NCI-H510A (cell line): ENCODE measurements at places on chromosomes 2 and 18.

DNA sequence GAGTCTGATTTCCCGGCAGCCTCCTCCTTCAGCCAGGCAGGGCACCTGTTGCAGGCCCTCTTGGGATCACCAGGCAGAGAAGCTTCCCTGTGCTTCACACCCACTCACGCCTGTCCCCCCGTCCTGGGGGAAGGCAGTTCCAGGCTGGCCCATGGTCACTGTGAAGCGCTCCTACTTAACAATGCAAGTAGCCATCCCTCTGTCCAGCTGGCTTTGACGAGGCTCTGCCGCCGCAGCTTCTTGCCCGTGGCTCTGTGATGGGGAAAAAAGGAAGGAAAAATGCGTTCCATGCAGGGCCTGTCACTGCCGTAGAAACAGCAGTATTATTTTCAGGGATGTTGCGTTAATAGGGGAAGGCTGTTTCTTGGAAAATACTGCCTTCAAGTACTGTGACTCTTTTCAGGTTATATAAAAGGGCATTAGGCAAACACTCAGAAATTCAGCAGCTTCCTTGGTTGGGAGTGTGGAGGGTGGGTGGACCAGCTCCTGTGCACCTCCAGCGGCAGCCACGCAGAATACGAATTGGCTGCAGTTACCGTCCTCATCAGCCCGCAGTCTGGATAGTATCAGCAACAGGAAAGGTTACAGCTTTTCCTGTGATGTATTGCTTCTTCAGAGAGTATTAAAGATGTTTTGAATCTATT is 232.3 kb downstream of the KLHL29 start:
- DNase-seq: peak; percentile 28

DNA sequence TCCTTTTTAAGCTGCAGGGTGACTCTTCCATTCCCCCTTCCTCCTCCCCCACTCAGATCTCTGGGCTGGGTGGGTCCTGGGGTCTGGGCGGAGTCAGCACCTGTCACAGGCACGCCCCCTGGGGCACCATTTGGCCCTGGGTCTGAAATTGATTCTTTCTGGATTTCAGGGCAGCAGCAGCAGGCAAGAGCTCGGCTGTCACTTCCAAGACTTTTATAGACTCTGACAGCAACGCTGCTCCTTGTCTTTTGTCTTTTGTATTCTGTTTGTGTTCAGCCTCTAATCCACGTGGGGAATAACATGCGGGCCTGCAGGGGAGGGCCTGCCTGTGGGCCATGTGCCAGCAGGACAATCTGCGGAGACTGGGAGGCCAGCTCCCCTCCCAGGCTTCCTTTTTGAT is 3.9 kb downstream of the BOD1L2 start:
- no peak for DNase-seq

- peak; percentile 89 for DNase-seq
Observed at GRCh38 chr18:76491473-76491775, 3.6 kb downstream of the ZNF516 start.

DNA sequence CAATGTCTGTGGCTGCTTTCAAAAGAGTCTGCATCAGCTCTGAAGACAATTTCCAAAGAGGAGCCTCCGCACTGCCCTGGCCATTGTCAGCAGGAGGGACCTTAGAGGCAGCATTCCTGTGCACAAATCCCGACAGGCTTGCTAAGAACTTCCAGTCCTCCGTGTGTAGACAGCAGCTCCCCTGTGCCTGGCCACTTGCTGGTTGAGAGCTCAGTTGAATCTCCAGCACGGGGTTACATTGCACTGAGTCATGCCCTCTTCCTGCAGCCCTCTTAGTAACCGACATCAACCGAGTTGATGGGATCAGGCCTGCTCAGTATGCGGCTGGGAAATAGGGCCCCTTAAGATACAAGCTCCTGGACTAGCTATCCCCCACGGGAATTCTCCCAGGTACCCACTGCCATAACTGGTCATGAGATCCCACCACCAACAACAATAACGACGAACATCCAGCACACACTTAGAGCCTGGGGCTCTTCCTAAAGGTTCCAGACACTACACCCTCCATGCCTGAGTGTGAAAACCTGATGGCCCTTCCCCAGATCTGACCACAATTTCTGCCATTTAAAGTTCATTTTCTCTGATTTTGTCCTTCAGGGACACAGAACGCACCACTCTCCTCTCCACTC is 12.0 kb downstream of the ATP6V1B1 start:
- no peak for DNase-seq

GRCh38 chr2:106561356-106561755 is 74.2 kb downstream of the CD8B2 start:
- no peak for DNase-seq

- DNase-seq: no peak
Observed at GRCh38 chr2:88059979-88060906, 4.7 kb upstream of the KRCC1 start.

GRCh38 chr2:55047677-55048299 is 2.5 kb downstream of the RTN4 start:
- peak; percentile 3 for DNase-seq

DNA sequence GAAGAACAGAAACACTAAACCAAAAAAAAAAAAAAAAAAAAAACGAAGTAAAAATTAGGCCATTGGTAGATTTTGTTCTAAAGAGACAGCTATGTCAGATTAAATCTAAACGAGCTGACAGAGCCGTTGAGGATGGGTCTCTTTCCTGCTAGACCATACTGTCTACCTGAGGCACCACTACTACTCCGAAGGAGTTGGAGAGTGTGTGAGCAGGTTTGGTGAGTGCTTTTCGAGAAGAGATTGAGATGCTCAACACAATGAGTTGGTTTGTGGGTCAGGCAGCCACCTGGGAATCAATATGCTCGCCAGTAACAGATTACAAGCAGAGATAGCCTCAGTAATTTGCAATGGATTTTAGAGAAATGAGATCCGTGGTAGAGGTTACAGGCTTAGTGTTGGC is 281.5 kb upstream of the EPAS1 start:
- DNase-seq: no peak

GRCh38 chr2:6423157-6423556 is 442.6 kb downstream of the CMPK2 start:
- DNase-seq: no peak

- no peak for DNase-seq
Observed at GRCh38 chr2:8132879-8133278, 549.0 kb upstream of the ID2 start.

DNA sequence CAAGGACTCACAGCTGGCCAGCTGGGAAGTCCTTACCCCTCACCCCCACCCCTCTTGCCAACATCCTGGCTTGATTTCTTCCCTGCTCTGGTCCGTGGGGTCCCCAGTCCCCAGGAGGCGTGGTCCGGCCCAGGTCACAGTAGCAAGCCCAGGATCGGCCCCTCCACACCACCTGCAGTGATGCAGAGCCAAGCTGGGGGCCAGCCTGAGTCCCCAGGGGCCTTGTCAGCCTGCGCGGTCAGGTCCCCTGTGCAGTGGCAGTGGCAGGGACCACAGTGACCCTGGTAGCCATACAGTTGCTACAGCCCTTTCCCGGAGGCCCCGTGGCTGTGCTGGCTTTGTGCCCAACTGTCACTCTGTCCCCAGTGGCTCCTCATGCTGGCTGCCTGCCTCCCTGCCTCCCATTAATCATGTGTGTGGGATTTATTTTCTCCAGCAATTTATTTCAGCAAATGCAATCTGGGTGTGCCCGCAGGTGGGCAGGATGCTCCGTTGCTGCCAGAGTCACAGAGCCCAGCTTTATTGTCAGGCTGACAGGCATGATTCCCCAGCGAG is 8.8 kb upstream of the PRSS56 start:
- DNase-seq: no peak

GRCh38 chr2:43001055-43001378 is 208.6 kb upstream of the HAAO start:
- DNase-seq: no peak

DNA sequence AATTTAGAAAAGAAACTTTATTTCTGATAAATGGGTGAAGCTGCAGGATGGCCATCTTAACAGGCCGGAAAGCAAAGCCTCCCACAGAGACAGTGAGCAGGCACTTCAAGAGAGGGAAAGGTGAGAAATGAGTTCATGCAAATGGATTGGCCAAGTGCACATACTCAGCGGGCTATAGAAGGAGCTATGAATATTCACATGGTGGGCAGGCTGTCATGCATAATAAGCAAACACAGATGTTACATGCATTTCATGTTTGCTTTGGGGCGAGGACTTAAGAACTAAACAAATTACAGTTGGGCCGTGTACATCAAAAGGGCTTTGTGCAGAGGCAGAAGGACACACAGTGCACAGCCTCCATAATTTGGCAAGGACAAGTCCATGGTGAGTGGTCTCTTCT is 69.8 kb upstream of the MAL start:
- DNase-seq: no peak

- DNase-seq: no peak
Observed at GRCh38 chr2:187871506-187871905, 317.3 kb upstream of the TFPI start.

DNA sequence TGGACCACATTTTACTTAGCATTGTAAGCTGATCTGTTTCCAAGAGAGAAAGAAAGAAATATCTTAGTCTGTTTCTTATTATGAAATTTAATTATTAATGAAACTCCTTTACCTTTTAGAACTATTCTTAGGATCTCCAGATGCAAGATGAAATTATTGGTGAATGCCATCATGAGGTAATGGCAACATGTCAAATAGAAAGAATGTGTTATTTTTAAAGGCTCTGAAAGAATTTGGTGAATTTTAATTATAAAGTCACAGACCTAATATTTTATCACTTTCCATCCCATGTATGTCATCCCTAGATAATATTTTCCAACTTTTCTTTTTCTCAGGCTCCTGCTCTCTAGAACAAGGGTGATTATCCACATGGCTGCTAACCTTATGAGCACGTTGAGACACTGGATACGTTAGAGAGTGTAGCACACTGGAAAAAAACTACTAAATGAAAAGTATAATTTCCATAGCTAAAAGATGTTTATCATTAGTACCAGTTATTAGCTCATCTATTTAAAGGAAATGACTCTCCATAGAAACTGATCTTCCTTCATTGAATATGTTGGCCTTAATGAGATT is 95.2 kb upstream of the SCG2 start:
- DNase-seq: no peak

DNA sequence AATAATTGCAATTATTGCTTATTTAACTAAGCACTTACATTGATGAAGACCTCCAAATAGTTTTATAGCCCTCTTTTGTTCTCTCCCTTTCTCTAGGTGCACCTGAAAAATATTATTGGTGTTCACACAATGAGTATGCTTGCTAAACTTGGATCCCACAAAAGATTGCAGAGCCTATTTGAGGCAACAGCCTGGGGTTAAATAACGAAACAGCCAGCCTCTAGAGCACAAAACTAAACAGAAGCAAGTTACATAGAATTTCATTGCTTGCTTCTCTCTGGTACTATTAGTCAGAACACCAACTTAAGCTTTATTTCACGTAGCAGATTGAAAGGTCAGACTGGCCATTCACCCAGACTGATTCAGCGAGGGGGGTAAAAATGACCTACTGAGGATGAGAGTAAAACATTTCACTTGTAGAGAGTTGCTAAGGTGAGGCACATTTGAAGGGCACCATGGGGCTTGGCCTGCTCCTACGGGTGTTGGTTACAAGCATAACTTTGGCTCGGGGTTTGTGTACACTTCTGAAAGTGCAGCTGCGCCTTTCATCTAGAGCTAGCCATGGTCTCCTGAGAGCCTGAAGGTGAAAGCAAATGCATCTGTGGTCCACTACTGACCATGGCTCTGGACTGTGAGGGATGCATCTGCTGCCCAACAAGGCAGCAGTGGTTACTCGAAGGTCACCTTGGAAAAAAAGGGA is 225.1 kb upstream of the LRRTM1 start:
- DNase-seq: no peak

DNA sequence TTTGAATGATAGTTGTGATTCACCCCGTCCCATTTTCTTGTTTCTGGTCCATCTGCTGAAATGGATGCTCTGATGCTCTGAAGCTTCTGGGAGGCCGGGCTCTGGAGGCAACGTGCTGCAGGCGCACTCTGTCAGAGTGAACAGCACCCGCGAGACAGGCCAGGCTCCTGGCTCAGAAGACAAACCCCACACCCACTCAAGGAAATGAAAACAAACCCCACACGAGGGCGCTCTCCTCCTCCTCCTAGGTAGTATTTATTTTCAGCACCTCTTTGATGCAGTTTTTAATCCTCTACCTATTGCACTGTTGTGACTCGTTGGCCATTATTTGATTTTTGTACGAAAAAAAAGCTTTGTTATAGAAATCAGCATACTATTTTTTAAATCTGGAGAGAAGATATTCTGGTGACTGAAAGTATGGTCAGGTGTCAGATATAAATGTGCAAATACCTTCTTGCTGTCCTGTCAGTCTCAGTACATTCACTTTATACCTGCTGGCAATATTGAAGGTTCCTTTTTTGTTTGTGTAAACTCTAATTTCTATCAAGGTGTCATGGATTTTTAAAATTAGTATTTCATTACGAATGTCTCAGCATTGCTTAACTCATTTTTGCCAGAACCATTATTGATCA is 10.3 kb upstream of the CHST10 start:
- no peak for DNase-seq

GRCh38 chr2:159010340-159010739 is 41.9 kb downstream of the TANC1 start:
- DNase-seq: no peak

DNA sequence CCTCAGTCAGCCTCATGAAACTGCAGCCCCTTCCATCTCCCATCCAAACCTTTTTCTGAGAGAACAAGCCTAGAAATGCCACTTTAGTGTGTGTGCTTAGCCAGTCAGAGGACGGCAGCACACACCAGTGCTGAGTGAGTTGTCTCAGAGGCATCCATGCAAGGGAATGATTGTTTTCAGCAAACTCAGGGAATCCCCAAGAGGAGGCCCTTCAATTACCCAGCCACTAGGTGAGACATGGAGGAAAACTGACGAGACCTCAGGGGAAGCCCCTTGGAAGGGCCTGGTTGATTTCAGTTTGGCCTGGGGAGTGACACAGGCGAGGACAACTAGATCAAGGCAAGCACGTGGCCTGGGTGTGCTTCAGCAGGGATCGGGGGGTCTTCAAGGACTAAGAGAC is 49.7 kb downstream of the APOB start:
- DNase-seq: no peak

DNA sequence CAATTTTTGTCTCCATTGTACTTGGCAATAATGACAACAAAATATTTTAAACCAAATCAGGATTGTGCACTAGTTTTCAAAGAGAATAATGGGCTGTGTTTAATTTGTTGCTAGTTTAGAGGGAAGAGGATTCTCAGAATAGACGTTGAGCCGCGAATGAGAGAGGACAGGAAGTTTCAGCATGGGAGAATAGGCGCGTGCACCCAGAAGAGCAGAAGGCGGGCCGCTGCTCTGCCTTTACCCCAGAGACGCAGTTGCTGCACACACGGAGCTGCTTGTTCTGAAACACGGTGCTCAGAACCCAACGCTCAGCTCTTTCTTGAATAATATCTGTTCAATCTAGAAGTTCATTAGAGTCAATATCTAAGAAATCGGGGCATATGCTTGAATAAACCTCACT is 223.4 kb downstream of the MYT1L start:
- DNase-seq: no peak

GRCh38 chr2:47218066-47218581 is 63.0 kb upstream of the STPG4 start:
- no peak for DNase-seq

- no peak for DNase-seq
Observed at GRCh38 chr2:47313728-47314127, 89.2 kb upstream of the MSH2 start.
